ENCODE measurements at places on chromosomes 6 and 20. TPM values are rescaled to one million over a fixed set of nuclear protein-coding genes. Genes with fewer than 3 reads are reported as not detected.

DNA sequence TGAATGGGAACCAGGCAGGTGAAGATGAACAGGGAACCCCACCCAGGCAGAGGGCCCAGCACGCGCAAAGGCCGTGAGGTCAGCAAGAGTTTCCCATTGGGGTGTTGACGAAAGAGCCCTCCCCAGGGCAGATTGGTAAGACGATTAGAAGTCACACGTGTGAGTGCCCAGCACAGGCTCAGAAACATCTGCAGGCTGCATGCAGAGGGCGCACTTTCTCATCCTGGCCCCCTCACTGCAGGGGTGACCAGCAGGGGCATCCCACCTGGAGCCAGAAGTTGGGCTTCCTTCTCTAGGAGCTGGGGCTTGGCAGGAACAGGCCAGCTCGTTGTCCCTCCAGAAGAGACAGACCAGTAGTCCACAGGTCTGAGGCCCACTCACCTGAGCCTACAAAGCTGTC lies 38.4 kb downstream of the VSTM2L start:
- no peak overlapping the region for H3K27ac ChIP-seq
- no peaks in the 10 kb centered on the region for H3K27me3 ChIP-seq
- H3K4me1 ChIP-seq = peaks cover 12% of the 10 kb centered on the region
- DNase-seq = no peak
- no peaks in the 10 kb centered on the region for H3K36me3 ChIP-seq
- H3K4me3 ChIP-seq = no peak overlapping the region

DNA sequence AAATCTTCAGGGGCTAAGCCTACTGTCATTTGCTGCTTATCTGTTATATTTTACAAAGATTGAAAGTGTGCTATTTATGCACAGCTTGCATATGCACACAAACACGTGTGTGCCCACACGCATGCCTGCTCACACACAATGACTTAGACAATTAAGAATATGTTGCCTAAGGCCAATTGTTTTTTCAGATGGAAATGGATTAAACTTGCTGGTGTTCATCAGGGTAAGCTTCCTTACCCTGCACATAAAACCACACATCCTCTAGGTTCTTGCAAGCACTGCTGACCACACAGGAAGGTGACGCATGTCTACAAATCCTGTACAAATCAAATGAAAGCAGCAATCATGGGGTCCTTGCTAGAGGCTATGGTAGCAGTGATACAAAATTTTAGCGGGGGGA lies 58.4 kb downstream of the GJA10 start:
- no peak overlapping the region for H3K4me3 ChIP-seq
- H3K36me3 ChIP-seq = peaks cover 5% of the 10 kb centered on the region
- no peak for DNase-seq
- H3K27ac ChIP-seq = no peak overlapping the region
- H3K4me1 ChIP-seq = peaks cover 7% of the 10 kb centered on the region

- H3K4me3 ChIP-seq = no peak overlapping the region
- no peak overlapping the region for H3K27ac ChIP-seq
- no peaks in the 10 kb centered on the region for H3K27me3 ChIP-seq
- H3K36me3 ChIP-seq = peaks cover 7% of the 10 kb centered on the region
These were observed 127.9 kb downstream of the SLC23A2 start for GRCh38 chr20:4873396-4873795.

COL10A1 gene
- not detected for total RNA-seq

DNA sequence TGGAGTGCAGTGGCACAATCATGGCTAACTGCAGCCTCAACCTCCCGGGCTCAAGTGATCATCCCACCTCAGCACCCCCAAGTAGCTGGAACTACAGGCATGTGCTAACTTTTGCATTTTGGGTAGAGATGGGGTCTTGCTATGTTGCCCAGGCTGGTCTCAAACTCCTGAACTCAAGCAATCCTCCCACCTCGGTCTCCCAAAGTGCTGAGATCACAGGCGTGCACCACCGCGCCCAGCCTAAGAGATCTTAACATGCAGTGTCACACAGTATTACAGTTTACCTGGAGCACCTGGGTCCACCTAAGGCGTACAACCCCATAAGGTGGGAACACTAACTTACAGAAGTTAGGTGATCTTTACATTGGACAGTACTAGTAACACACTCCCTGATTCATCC lies 29.5 kb downstream of the TMEM242 start:
- H3K27ac ChIP-seq = no peak overlapping the region
- peaks cover 1% of the 10 kb centered on the region for H3K4me1 ChIP-seq
- H3K36me3 ChIP-seq = peaks cover 5% of the 10 kb centered on the region
- H3K4me3 ChIP-seq = no peak overlapping the region
- H3K27me3 ChIP-seq = no peaks in the 10 kb centered on the region

DNA sequence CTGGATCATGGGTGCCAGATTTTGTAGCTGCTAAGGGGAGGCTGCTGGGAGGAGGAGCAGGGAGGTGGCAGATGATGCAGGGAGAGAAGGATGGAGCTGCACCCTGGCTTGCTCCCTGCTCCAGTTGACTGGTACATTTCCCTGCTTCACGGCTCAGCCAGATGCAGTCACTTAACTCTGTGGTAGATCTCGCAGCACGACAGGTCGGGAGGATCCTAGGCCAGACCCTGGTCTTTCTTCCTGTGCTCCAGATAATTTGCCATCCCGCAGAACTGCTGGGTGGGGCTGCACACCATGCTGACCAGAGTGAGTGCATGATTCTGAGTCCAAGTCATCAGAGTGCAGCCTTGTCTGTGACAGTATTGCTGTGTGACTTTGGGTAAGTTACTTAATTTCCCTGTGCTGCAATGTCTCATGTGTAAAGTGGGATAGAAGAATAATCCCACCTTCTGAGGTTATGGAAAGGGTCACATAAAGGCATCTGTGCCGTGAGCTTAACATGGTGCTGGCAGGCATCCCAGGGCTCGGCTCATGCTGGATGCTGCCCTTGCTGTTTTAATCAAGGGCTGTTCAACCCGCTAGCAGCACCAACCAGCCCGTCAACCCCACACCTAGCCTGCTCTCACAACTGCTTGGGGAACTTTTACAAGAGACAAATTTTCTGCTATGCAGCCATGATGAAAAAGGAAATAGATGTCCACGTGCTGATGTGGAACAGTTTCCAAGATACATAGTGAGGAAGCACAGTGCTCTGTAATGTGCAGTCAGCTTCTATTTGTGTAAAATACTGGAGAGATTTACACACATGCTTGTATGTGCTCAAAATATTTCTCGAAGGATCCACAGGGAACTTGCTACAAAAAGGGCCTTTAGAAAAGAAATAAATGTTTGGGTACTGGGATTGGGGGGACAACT lies 257.9 kb downstream of the CDH26 start:
- H3K4me1 ChIP-seq = no peaks in the 10 kb centered on the region
- H3K4me3 ChIP-seq = no peak overlapping the region
- DNase-seq = no peak
- no peaks in the 10 kb centered on the region for H3K36me3 ChIP-seq

PPIL6 gene
- total RNA-seq = 7.9 TPM

DNA sequence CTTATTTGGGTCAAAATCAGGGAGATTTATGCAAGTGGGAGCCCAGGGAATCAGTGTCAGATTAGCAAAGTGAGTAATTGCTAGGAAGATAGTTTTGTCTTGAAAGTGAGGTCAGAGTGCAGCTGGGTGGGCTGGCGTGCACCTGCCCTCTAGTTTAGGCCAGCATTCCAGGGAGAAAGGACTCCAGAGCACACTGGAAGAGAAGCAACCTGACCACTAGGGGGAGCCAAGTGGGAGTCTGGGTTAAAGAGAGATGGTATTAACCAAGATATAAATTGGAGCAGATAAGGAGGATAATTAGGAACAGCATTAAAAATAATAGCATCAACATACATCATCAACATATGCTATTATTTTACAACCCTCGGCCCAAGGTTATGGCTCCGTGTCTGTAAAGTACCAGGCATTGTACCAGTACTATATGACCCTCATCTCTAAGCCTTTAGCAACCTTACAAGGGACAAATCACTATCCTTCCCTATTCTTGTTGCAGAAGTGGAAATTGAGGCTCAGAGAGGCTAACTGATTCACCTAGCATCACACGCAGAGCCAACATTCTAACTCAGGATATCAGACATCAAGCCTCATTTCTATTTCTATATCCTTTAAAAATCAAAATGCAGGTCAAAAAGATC lies 57.8 kb downstream of the SLC2A10 start:
- no peak overlapping the region for H3K4me3 ChIP-seq
- peaks cover 5% of the 10 kb centered on the region for H3K27me3 ChIP-seq
- no peaks in the 10 kb centered on the region for H3K4me1 ChIP-seq
- no peaks in the 10 kb centered on the region for H3K36me3 ChIP-seq
- DNase-seq = no peak

- peak overlapping the region; percentile 91 for H3K27ac ChIP-seq
- peaks cover 22% of the 10 kb centered on the region for H3K4me1 ChIP-seq
- H3K27me3 ChIP-seq = no peaks in the 10 kb centered on the region
- no peak for DNase-seq
These were observed 156.2 kb upstream of the JARID2 start for GRCh38 chr6:15089569-15090144.

CCM2L gene
- 1.5 TPM for total RNA-seq
